Activated CD8-positive, alpha-beta T cell treated with anti-CD3 and anti-CD28 coated beads, Interleukin-2, amount 10 ng/mL, durations not matched to agents 7 days and 5 days (primary cell): ENCODE measurements at places on chromosomes 13 and 19.
A peak's percentile ranks its signal among the peaks of the same experiment; 100 is the strongest.

- H3K27me3 ChIP-seq = peaks cover 35% of the 10 kb centered on the region
- H3K4me1 ChIP-seq = peaks cover 44% of the 10 kb centered on the region
- no peak overlapping the region for H3K27ac ChIP-seq
These were observed 3.0 kb downstream of the KCNC3 start for GRCh38 chr19:50326101-50326664.

- no peak overlapping the region for H3K27ac ChIP-seq
- no peaks in the 10 kb centered on the region for H3K27me3 ChIP-seq
These were observed 11.8 kb upstream of the TLE5 start for GRCh38 chr19:3073931-3074595.

DNA sequence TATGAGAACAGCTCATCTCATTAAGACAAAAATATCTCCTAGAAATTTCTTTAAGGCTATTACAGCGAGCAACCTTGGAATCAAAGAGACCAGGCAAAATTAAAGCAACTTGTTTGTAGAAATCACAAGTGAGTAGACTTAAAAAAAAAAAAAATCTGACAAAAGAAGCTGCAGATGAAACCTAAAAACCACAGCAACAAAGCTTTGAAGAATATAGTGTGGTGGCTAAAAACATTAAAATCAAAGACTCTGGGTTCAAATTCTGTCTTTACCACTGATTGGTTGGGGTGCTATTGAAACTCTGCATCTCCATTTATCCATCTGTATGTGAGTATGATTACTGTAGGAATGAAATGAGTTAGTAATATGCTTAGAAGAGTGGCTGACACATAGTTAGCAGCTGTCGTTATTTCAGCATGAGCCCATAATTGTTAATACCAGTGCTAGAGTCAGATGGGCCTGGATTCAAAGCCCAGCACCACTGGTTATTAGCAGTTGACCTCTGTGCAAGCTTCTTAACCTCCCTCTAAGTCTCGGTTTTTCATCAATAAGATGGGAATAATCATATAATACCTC is 157.6 kb downstream of the FOXO1 start:
- peaks cover 36% of the 10 kb centered on the region for H3K4me1 ChIP-seq
- DNase-seq = no peak
- H3K36me3 ChIP-seq = no peaks in the 10 kb centered on the region
- H3K27me3 ChIP-seq = no peaks in the 10 kb centered on the region
- H3K4me3 ChIP-seq = no peak overlapping the region

DNA sequence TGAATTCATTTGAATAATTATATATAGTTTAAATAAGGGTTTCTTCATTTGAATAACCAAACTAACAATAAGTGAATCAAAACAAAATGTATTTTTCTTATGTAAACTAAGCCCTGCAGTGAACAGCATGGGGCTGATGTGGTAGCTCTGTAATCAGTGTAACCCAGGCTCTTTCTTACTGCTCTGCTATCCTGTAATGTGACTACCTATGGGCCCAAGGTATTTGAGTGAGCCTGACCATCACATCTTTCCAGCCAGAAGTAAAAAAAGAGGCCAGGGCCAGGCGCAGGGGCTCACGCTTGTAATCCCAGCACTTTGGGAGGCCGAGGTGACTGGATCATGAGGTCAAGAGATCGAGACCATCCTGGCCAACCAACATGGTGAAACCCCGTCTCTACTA is 494.6 kb downstream of the DCT start:
- no peak overlapping the region for H3K27ac ChIP-seq
- H3K36me3 ChIP-seq = no peaks in the 10 kb centered on the region
- H3K27me3 ChIP-seq = no peaks in the 10 kb centered on the region
- H3K4me1 ChIP-seq = no peaks in the 10 kb centered on the region

DNA sequence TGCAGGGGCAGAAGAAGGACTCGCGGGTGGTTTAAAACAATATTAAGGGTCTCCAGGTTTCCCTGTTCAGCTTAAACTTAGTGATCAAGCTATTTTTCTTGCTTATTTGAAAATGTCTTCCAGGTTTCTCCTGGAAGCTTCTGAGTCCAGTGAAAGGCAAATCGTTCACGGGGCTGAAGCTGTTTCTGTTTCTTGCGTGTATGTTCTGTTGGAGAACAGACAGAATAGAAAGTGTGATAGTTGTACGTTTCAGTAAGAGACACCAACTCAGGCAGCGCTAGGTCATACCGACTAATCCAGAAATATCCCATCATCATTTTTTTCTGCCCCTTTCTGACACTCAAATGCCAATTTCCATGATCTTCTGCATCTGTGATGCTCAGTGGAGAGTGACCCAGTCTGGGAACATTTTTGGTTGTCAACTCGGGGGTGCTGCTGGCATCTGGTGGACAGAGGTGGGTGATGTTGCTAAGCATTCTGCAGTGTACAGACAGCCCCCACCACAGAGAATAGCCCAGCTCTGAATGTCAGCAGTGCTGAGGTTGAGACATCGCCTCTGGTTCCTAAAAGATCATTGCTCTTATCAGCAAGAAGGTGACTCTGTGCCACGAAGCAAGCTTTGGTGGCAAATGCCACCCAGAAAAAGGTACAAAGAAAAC is 4.3 kb downstream of the KLF2 start:
- peaks cover 62% of the 10 kb centered on the region for H3K4me1 ChIP-seq
- peak overlapping the region; percentile 82 for H3K27ac ChIP-seq
- peaks cover 45% of the 10 kb centered on the region for H3K36me3 ChIP-seq
- peak; percentile 59 for DNase-seq
- H3K27me3 ChIP-seq = peaks cover 19% of the 10 kb centered on the region

GRCh38 chr13:34502011-34502410 is 440.1 kb upstream of the NBEA start:
- no peaks in the 10 kb centered on the region for H3K4me1 ChIP-seq
- H3K27ac ChIP-seq = no peak overlapping the region
- DNase-seq = no peak
- no peaks in the 10 kb centered on the region for H3K36me3 ChIP-seq
- no peaks in the 10 kb centered on the region for H3K27me3 ChIP-seq
- H3K4me3 ChIP-seq = no peak overlapping the region

DNA sequence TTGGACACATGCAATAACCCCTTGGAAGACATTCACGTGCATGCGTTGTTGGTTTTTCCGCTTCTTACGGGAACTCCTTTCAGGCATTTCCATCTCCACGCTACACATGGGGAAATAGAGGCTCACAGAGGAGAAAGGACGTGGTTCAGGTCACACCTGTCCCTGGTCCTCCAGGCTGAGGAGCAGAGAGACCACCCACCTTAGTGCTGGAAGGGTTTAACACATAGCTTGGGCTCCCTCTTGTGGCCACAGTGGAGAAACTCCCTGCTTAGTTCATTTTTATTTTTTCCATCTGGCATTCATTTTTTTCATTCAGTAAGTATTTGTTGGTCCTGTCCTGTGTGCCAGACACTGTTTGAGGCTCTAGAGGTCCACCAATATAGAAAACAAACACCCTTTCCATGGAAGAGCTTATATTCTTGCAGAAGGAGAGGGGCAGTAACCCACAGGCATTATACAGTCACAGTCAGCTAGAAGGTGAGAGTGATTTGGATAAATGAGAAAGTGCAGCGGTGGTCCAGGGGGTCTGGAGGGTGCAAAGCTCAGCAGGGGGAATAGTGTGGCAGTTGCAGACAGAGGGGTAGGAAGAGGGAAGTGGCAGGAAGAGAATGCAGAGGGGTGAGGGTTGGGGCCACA is 24.2 kb upstream of the TTYH1 start:
- peaks cover 4% of the 10 kb centered on the region for H3K27me3 ChIP-seq
- H3K4me3 ChIP-seq = no peak overlapping the region
- DNase-seq = peak; percentile 83

DNA sequence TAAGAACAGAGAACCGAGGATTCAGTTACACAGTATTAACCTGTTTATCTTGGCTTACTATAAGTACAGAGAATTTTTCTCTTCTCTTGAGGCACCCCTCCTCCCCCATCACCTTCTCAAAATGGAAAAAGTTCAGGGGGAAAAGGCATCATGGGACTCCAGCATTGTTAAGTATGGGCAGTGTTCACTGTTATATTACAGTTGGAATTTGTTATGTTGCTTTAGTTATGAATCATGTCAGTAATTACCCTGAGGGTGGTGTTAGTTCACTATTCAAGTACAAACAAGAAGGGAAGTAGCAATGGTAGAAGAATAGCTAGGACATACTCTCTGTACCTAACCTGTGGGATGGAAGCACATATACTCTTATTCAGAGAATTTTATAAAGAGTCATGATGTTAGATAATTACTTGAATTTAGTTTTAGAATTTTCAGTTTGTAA is 12.0 kb downstream of the LPAR6 start:
- H3K27me3 ChIP-seq = no peaks in the 10 kb centered on the region
- H3K4me1 ChIP-seq = peaks cover 64% of the 10 kb centered on the region
- H3K36me3 ChIP-seq = peaks cover 45% of the 10 kb centered on the region

DNA sequence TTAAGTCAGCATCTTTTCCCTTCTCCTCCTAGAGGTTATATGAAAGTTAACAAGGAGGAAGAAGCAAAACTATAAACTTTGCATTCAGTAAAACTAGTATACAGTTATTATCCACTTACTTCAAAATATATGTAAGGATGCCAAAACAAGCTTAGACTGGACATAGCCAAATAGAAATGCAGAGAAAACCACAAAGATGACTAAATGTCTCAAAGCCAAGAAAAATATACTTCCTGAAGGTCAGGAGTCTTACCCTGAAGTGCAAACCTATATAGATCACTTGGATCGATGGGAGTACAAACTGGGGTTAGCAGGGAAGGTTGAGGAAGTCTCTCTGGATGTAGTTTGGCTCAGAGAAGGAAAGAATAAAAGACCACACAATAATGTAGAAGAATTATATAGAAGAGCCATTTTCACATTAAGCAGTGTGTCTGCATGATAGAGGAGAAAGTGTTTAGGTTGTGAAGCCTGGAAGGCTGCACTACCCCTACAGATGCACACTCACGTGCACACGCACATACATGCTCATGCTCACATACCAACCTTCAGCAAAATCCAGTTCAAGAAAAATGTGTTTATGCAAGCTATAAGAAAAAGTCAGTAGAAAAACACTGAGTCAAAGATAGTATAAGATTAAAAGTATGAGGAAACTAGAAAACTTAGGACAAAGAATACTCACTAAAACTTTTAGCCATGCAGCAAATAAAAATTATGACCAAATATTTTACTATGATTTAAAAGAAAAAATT is 112.1 kb upstream of the RXFP2 start:
- no peaks in the 10 kb centered on the region for H3K36me3 ChIP-seq
- H3K27me3 ChIP-seq = no peaks in the 10 kb centered on the region
- no peaks in the 10 kb centered on the region for H3K4me1 ChIP-seq
- DNase-seq = no peak
- H3K4me3 ChIP-seq = no peak overlapping the region

DNA sequence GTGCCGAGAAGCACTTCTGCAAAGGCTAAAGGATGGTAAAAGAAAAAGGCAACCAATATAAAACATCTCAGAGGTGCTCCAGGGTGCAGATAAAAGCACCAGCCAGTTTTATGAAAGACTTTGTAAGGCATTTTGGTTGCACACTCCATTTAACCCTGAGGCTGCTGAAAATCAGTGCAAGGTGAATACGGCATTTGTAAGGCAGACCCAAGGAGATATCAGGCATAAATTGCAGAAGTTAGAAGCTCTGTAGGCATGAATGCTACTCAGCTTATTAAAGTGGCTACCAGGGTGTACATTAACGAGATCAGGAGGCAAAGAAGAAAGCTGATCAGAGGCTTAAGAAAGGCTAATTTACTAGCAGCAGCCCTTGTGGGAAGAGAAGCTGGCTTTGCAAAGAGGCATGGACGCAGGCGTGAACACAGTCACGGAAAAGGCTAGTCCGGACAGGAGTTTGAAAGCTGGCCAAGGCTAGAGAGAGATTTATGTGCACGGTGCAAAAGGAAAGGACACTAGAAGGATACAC is 99.6 kb downstream of the ZNF429 start:
- peak overlapping the region; percentile 86 for H3K4me3 ChIP-seq
- peak overlapping the region; percentile 85 for H3K27ac ChIP-seq
- H3K4me1 ChIP-seq = peaks cover 24% of the 10 kb centered on the region
- H3K27me3 ChIP-seq = no peaks in the 10 kb centered on the region
- peaks cover 7% of the 10 kb centered on the region for H3K36me3 ChIP-seq

GRCh38 chr19:9752701-9753443 is 15.7 kb downstream of the ZNF846 start:
- H3K36me3 ChIP-seq = peaks cover 21% of the 10 kb centered on the region
- H3K27ac ChIP-seq = no peak overlapping the region
- H3K27me3 ChIP-seq = no peaks in the 10 kb centered on the region
- H3K4me3 ChIP-seq = no peak overlapping the region
- no peaks in the 10 kb centered on the region for H3K4me1 ChIP-seq
- no peak for DNase-seq

- no peak for DNase-seq
- peaks cover 23% of the 10 kb centered on the region for H3K27me3 ChIP-seq
- no peak overlapping the region for H3K4me3 ChIP-seq
- H3K36me3 ChIP-seq = no peaks in the 10 kb centered on the region
- H3K4me1 ChIP-seq = peaks cover 4% of the 10 kb centered on the region
These were observed 6.3 kb upstream of the LILRB3 start for GRCh38 chr19:54229146-54229545.

DNA sequence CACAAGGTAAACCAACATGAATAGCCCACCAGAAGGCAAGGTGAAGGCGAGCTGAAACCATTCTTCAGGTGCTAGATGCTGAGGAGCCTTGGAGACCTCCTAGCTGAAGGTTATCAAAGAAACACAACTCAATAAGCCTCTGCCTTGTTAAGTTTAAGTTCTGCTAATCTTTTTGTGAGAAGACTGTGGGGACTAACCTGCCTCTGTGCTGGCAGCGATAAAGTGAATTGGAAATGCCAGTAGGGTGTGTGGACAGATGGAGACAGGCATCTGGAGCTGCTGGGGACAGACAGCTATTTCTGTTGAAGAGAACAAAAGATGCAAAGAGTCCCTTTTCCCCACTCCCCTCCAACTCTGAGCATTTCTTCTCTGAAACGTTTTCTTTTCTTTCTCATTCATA is 33.5 kb upstream of the FLT1 start:
- peaks cover 9% of the 10 kb centered on the region for H3K4me1 ChIP-seq
- no peak overlapping the region for H3K4me3 ChIP-seq
- H3K27ac ChIP-seq = no peak overlapping the region

GRCh38 chr13:60970736-60971135 is 444.9 kb downstream of the PCDH20 start:
- no peaks in the 10 kb centered on the region for H3K27me3 ChIP-seq
- H3K4me1 ChIP-seq = no peaks in the 10 kb centered on the region
- no peak overlapping the region for H3K4me3 ChIP-seq
- no peaks in the 10 kb centered on the region for H3K36me3 ChIP-seq
- no peak overlapping the region for H3K27ac ChIP-seq

- no peak overlapping the region for H3K4me3 ChIP-seq
- peaks cover 3% of the 10 kb centered on the region for H3K4me1 ChIP-seq
- peak; percentile 28 for DNase-seq
- peaks cover 29% of the 10 kb centered on the region for H3K36me3 ChIP-seq
These were observed 7.2 kb downstream of the SIN3B start for GRCh38 chr19:16836115-16837034.

- H3K27ac ChIP-seq = no peak overlapping the region
- H3K36me3 ChIP-seq = no peaks in the 10 kb centered on the region
- no peak for DNase-seq
- peaks cover 8% of the 10 kb centered on the region for H3K4me1 ChIP-seq
These were observed 121.6 kb downstream of the CYSLTR2 start for GRCh38 chr13:48775285-48775684.

GRCh38 chr13:46622630-46623256 is 69.8 kb downstream of the LRCH1 start:
- no peak overlapping the region for H3K27ac ChIP-seq
- peaks cover 9% of the 10 kb centered on the region for H3K4me1 ChIP-seq
- no peaks in the 10 kb centered on the region for H3K36me3 ChIP-seq
- no peak overlapping the region for H3K4me3 ChIP-seq

- H3K36me3 ChIP-seq = no peaks in the 10 kb centered on the region
- H3K4me1 ChIP-seq = peaks cover 8% of the 10 kb centered on the region
- no peak for DNase-seq
- H3K4me3 ChIP-seq = no peak overlapping the region
- H3K27me3 ChIP-seq = peaks cover 29% of the 10 kb centered on the region
- H3K27ac ChIP-seq = no peak overlapping the region
These were observed 19.2 kb upstream of the NANOS2 start for GRCh38 chr19:45933759-45934158.

GRCh38 chr19:29813642-29814041 is 1.9 kb downstream of the CCNE1 start:
- H3K27me3 ChIP-seq = no peaks in the 10 kb centered on the region
- peak overlapping the region; percentile 90 for H3K4me3 ChIP-seq
- H3K27ac ChIP-seq = no peak overlapping the region
